ENCODE measurements at places on chromosomes 13 and 19.

GRCh38 chr13:41427666-41428065 lies 29.7 kb upstream of the RGCC start:
- DNase-seq = no peak

- no peak for DNase-seq
Measured at GRCh38 chr13:108963846-108964600, 334.6 kb downstream of the MYO16 start.

GRCh38 chr13:23509781-23510543 lies 60.2 kb upstream of the TNFRSF19 start:
- DNase-seq = no peak

DNA sequence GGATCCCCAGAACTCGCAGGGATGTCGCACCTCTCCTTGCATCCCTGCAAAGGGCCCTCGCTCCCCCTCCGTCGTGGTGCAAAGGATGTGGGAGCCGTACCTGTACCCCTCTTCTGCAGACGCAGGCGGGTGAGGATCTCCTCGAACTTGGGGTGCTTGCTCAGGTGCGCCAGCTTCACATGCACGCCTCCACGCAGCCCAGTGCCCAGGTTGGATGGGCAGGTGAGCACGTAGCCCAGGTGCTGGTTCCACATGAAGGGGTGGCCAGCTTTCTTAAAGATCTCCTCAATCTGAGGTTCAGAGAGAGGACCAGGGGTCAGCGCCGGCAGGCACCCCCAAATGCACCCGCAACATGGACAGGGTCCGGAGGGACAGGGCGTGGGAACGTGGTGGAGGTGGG lies 15.3 kb downstream of the CKM start:
- no peak for DNase-seq

DNA sequence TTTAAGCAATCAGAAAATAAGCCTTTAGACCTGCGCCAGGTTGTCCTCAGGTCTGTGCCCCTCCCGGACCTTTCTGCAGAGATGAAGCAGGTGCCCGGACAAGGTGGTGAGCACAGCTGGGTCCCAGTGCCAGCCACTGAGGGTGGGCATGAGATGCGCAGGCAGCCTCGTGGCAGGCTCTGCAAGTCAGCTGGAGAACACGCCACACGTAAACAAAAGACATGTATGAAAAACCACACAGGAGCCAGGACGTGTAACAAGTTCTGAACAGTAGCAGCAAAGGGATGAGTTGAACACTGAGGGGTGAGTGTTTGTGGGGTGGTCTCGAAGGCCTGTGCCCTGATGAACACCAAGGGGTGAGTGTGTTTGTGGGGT lies 68.8 kb upstream of the MCF2L start:
- DNase-seq = no peak

GRCh38 chr13:28622286-28622685 lies 36.6 kb upstream of the POMP start:
- no peak for DNase-seq
